ENCODE measurements at places on chromosomes 4 and X.
A peak's percentile ranks its signal among the peaks of the same experiment; 100 is the strongest.

- DNase-seq = no peak
Measured at GRCh38 chr4:119162174-119162573, 26.5 kb downstream of the MYOZ2 start.

DNA sequence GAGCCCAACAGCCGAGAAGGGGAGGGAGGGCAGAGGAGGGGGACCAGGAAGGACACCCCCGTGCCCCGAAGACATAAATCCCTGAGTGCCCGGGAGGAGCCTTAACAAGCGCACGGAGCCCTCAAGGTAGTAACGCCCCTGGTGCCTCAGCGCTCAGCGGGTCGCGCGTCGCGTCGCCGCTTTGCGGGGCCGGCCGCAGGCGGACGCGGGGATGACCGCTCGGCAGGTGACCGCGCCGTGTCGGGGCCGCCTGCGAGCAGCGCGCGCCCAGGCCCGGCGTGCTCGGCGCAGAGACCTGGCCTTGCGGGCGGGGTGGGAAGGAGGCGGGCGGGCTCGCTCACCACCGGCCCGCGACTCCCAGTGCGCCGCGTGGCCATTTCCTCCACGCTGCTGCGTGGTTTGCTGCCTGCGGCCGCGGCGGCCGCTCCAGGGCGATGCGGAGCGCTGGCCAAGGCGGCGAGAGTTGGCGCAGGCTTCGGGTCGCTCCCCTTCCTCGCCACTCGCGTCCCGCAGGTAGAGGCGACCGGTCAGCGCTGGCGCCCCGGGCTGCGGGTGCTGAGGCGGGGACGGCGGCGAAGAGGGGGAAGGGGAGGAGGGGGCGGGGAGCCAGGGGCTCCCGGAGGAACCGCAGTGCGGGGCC, 632 bp downstream of the CCSER1 start:
- DNase-seq = peak; percentile 1

- peak; percentile 29 for DNase-seq
Measured at GRCh38 chrX:18448416-18448815, 23.0 kb downstream of the CDKL5 start.

DNA sequence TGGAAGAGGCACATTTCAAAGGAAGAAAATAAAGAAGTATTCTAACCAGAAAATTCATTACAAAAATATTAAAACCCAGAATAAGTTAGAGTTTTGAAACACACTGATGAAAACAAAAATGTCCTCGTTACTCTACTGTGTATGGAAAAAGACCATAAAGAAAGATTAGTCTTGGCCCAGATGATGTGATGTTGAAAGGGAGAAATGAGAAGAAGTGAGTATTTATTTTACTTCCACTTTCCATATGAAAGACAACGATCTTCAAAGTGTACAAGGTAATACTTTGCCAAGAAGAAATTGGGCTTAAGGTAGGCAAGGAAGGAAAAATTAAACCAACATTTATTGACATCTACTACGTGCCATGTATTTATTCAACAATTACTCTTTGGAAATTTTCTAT, 48.6 kb upstream of the EMCN start:
- no peak for DNase-seq
